Hippocampal formation (tissue), 2 donors: ENCODE measurements at places on chromosomes 2 and 18.

DNA sequence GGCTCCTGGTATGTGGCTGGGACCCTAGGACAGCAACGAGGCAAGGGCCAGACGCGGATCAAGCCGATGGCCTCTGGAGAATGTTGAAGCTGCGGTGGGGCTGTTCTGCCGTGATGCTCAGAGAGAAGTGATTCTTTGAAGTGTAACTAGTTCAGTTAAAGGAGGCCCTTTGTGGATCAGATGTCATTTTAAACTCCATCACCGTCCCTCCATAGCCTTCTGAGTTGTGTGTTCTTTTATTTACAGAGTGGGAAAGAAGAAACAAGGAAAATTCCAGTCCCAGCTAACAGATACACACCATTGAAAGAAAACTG lies 403 bp downstream of the PNO1 start:
- no peak for DNase-seq

- DNase-seq = no peak
Observed at GRCh38 chr2:145874466-145874865, 1354.5 kb upstream of the ZEB2 start.

- DNase-seq = no peak
Observed at GRCh38 chr18:43934781-43935471, 657.6 kb upstream of the SYT4 start.

GRCh38 chr2:208049006-208049405 lies 23.7 kb upstream of the PLEKHM3 start:
- no peak for DNase-seq

GRCh38 chr2:85303780-85304531 lies 23.8 kb downstream of the TGOLN2 start:
- DNase-seq = no peak

DNA sequence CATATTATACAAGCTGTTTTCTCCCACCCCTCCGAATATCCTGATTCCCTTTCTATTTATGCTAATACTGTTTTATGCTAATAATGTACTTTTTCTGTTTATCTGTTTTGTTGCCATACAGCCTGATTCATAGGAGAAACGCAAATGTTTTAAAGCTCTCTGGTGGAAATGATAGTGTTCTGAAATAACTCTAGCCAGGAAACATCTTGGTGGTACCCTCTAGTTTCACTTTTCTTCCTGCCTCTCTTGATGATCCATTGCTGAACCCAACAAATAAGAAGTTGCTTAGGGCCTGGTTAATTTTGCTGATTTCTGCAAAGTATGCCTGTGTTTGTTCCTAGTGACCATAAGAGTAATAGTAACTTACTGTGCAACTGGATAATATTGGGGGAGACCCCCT lies 148.4 kb upstream of the KCTD1 start:
- no peak for DNase-seq

DNA sequence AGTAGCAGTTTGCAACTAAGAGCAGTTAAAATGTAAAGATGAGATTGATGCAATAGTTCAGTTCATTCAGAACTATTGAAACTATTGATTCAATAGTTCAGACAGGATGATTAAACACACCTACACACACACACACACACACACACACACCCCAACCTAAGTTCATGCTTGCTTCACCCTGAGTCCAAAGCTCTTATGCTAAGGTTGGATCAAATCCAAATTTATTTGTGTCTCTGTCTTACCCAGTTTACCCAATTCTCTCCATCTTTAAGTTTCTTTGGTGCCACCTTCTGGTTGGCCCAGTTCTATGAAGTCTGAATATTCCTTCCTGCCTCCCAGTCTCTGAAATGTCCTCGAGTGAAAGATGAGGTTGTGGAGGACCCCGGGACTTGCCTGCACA lies 5.1 kb downstream of the SERPINB8 start:
- no peak for DNase-seq

DNA sequence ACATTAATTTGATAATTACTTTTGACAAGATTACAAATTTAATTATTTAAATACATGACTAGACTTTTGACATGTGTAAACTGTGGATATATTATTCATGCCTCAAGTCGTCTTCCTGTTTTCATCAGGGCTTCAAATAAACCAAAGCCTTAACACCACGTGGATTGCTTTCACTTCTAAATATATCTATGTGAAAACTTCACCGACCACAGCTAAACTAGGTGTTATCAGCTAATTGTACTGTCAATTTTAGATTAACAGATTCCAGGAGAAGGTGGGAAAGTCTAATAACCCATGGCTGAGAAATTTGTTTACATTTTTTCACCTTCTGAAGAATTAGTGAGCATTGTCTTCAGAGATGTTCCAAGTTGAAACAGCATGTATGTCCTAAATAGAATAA lies 494.7 kb upstream of the FAM98A start:
- no peak for DNase-seq

GRCh38 chr18:805008-805754 lies 6.9 kb downstream of the YES1 start:
- DNase-seq = no peak

DNA sequence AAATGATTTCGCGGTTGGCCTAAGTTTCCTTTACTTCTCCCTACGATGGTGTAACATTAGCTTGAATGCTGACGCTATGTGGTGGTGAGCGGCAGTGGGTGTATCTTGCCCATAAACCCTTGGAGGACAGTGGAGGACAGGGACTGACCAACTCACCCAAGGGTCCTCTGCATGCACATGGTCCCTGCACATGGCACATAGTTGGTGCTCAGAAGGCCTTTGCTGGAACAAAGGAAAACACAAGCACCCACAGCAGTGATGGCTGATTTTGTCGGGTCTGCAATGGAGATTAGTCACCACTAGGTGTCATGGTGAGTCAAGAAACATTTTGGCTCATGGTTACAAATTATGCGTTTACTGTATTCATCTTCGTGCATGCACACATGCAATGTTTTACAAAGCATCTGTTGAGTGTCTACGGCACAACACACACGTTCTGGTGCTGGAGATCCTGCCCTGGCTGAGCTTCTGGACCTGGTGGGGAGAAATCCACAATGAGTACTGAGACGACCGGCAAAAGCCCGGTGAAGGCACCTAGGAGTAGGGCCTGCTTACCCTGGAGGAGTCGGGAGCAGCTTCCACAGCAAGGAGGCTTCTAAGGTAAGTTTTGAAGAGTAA lies 44.0 kb downstream of the PDCL3 start:
- peak; percentile 37 for DNase-seq

DNA sequence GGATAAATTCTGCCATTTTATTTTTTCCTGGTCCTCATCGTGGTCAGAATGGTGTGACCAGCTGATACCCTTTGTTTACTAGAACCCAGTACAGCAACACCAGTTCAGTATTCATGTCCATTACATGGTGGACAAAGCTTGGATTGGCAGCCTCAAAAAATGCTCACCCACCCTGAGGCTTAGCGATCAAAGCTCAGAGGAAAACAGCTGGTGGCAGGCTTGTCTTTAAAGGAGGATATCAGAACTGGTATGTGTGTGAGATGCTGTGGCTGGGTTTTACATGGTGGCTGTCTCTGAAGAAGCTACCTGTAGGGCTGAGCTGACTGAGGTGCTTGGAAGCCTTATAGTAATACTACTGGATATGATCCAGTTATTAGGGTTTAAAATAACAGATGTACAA lies 471.1 kb upstream of the MEX3C start:
- no peak for DNase-seq

- no peak for DNase-seq
Observed at GRCh38 chr2:148660999-148661398, 16.4 kb downstream of the EPC2 start.

GRCh38 chr2:158676295-158676694 lies 118.8 kb upstream of the DAPL1 start:
- DNase-seq = no peak

DNA sequence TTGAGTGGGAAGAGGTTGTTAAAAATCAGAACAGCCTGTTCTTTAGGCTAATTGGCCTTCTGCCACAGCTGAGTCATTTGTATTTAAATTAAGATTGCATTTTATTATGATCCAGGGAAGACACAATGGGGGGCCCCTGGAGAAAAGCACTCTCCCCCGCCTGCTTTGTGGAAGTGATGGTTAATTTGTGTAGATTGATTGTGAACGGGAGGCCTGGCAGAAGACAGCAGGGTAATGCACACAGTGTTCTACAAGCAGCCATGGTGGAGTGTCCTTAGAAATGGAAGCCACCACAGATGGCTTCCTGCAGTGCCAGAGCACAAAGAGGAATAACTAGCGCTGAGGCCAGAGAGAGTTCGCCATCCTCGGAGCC lies 19.6 kb downstream of the RAMP1 start:
- DNase-seq = no peak

DNA sequence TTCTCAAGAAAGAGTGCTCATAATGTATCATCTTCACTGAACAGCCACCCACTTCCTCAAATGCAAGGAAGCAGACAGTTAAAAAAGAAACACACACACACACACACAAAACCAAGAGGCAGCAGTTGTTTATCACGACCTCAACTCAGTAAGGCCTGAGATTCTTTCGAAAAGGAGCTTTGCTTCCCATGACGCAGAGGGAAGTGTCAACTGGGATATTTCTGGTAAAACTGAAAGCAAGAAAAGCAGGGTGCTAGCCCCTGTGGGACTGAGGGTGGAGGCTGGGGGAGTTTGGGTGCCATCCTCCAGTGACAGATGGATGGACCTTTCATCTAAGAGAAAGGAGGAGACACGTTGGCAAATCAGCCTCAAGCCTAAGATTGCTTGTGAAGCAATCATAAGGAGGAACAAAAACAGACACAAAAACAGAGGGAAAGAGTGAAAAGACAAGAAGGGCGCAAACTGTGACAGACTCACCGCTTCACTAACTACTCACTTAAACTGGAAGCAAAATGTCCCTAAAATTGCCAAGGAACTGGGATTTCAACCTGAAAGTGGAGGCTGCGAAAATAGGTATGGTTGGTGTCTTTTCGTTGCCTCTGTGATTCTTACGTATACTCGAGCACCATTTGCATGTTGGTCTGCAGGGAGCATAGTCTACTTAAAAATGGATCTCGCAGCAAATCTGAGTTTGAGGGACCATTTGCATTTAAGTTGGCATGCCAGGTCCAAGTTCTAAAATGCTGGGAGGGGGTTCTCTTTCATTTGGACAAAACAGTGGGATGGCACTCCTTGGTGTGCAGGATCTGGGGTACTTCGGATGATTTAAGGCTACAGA lies at the start of gene ARHGAP25:
Gene ARHGAP25, plus strand, starts transcription at position 124 of the 838 bp plus-strand sequence. Its CDS starts 389 bp downstream, at position 513.
- peak; percentile 16 for DNase-seq

DNA sequence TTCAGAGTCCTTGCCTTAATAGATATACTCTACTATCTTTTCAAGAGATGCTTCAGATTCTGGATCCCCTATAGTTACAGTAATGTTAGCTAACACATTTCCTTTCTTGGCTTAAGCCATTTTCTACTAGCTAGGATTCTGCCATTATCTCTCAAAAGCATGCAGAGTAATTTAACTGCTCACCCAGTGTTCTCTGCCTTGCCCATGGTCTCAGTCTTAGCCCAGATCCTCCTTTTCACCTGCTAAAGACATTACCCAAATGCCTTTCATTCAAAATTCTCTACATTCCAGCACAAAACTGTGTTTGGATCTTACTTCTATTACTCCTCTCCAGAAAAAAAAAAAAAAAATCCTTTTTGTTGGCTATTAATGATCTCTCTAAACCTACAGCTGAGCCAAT lies 474.2 kb upstream of the LRRTM1 start:
- DNase-seq = no peak

DNA sequence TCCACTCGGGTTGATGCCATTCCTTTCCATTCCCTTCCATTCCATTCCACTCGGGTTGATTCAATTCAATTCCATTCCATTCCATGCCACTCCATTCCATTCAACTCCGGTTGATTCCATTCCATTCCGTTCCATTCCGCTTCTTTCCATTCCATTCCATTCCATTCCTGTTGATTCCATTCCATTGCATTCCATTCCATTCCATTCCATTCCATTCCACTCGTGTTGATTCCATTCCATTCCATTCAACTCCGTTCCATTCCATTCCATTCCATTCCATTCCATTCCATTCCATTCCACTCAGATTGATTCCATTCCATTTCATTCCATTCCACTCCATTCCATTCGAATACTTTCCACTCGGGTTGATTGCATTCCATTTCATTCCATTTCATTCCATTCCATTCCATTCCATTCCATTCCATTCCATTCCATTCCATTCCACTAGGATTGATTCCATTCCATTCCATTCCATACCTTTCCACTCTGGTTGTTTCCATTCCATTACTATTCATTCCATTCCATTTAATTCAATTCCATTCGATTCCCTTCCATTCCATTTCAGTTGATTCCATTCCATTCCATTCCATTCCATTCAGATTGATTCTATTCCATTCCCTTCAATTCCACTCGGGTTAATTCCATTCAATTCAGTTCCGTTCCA lies 1141.8 kb downstream of the RPIA start:
- no peak for DNase-seq

- no peak for DNase-seq
Observed at GRCh38 chr2:75865702-75866101, 155.0 kb upstream of the GCFC2 start.

DNA sequence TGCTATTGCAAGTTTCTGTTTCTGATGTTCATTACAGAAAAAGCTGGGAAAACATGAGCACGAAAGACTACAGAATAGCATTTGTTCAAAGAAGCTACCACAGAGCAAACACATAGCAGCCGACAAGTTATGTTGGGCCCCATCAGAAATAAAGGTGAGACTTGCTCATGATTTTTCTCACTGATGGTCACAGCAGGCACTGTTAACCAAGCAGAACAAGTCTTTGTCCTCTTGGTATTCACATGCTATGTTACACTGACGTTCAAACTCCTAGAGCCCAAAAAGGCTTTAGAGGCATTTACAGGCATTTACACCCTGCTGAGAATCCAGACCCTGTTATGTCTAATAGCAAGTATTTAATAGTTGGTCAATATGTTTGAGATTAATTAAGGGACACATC lies 235.0 kb upstream of the HNMT start:
- no peak for DNase-seq

- DNase-seq = no peak
Observed at GRCh38 chr2:230589025-230589424, 123.6 kb upstream of the CAB39 start.

DNA sequence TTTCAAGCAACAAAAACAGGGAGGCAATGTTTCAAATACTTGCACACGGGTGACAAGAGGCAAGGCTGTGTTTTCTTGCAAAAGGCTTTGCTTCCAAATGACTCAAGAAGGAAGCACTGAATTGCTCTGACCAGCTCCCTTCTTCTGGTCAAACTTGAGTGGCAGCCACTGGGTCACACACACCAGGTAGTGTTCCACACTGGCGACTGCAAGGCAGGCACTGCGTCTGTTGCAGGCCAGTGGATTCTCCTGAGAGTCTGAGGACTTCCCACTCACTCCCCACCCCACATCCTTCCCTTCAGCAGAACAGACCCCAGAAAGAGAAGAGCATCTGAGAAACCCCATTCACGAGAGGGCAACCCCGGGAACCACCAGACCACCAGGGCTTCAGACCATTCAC lies 19.8 kb downstream of the PARD6G start:
- DNase-seq = no peak

- DNase-seq = no peak
Observed at GRCh38 chr2:235212501-235213158, 260.8 kb downstream of the SH3BP4 start.

GRCh38 chr18:28760299-28760698 lies 583.4 kb upstream of the CDH2 start:
- no peak for DNase-seq

- no peak for DNase-seq
Observed at GRCh38 chr2:101175991-101176390, 24.8 kb upstream of the TBC1D8 start.

GRCh38 chr2:134365356-134365755 lies 111.5 kb downstream of the MGAT5 start:
- no peak for DNase-seq
